Endothelial cell (in vitro differentiated cells): ENCODE measurements at places on chromosomes 4 and X.
A peak's percentile ranks its signal among the peaks of the same experiment; 100 is the strongest.

GRCh38 chr4:95000076-95000648 lies 242.4 kb downstream of the BMPR1B start:
- peaks cover 11% of the 10 kb centered on the region for H3K4me1 ChIP-seq
- H3K36me3 ChIP-seq, result no peaks in the 10 kb centered on the region

- H3K4me1 ChIP-seq, result peaks cover 4% of the 10 kb centered on the region
- no peak overlapping the region for H3K4me3 ChIP-seq
Observed at GRCh38 chrX:110569506-110569905, 210.9 kb downstream of the RTL9 start.

DNA sequence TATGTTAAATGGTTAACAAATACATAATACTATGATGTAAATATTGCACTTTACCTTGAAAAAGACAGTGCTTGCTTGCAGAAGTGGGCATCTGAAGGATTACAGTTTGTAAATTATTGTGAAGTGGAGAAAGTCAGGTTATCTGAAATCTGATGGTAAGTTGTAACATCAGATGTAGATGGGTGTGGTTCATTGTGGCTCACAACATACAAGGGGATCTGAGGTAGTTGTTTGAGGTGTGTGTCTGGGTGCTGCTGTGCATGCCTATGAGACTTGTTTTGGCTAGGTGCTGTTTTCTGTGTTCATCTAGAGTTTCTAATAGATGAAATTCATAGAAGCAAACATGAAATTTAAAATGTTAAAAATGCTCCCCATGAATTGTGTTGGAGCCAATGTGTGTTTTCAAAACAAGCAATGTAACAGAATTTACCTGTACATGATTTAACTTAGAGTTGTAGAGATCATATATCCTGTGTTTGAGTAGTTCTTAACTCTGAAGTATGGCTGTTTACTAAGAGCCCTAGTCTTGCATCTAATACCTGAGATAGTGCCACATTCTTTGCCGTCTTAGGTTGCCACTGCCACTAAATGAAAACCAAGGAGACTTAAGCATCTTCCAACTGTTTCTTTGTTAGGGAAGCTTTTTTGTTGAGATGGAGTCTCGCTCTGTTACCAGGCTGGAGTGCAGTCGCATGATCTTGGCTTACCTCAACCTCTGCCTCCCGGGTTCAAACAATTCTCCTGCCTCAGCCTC lies 11.9 kb upstream of the NDUFC1 start:
- H3K4me1 ChIP-seq, result peaks cover 6% of the 10 kb centered on the region
- peaks cover 2% of the 10 kb centered on the region for H3K27me3 ChIP-seq
- no peaks in the 10 kb centered on the region for H3K36me3 ChIP-seq
- DNase-seq, result no peak
- peak overlapping the region; percentile 17 for H3K27ac ChIP-seq
- H3K4me3 ChIP-seq, result no peak overlapping the region

DNA sequence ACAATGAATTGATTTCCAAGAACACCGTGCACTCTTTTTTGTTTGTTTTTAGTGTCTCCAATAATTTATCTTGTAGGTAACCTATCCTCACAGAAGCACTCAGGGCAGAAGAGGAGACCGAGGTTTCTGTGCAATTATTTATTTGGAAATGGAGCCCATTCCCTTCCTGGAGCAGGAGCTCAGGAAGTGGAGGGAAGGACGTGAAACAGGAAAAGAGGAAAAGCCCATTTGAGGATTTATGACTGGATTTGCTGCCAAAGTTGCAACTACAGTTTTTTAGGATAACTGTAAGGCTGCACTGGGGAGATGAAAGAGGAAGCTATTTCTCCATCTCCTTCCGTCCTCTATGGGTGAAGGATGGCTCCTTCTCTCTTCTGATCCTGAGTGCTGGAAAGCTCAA lies 31.7 kb upstream of the MXRA5 start:
- peaks cover 4% of the 10 kb centered on the region for H3K4me1 ChIP-seq
- H3K4me3 ChIP-seq, result no peak overlapping the region
- H3K36me3 ChIP-seq, result no peaks in the 10 kb centered on the region
- DNase-seq, result no peak
- H3K27me3 ChIP-seq, result peaks cover 5% of the 10 kb centered on the region

- H3K4me3 ChIP-seq, result no peak overlapping the region
- no peaks in the 10 kb centered on the region for H3K27me3 ChIP-seq
- peak; percentile 3 for DNase-seq
- H3K27ac ChIP-seq, result no peak overlapping the region
Observed at GRCh38 chrX:28659269-28659668, 72.0 kb downstream of the IL1RAPL1 start.

DNA sequence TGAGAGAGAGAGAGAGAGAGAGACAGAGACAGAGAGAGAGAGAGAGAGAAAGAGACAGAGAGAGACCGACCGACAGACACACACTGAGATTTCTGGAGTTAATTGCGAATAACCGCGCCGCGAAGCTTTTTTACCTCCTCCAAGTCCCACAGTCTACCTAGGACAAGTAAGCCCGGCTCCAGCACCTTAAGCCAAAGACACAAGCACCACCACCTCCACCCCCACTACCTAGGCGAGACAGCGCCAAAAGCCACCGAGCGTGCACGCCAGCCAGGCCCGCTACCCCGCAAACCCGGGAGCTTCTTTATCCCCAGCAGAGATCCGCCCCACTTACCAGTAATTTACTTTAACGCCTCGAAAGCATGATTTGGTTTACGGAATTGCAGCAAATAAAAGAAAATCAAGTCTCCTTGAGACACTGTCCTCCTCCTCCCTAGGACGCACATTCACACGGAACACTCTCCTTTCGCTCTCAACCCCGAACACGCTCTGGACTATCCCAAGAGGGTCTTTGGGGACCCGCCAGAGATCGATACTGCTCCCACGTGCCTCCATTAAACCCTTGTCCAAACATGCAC lies 649.6 kb upstream of the DIPK2B start:
- peaks cover 12% of the 10 kb centered on the region for H3K4me1 ChIP-seq
- H3K4me3 ChIP-seq, result peak overlapping the region; percentile 98
- H3K27me3 ChIP-seq, result peaks cover 4% of the 10 kb centered on the region
- H3K27ac ChIP-seq, result no peak overlapping the region
- no peaks in the 10 kb centered on the region for H3K36me3 ChIP-seq

DNA sequence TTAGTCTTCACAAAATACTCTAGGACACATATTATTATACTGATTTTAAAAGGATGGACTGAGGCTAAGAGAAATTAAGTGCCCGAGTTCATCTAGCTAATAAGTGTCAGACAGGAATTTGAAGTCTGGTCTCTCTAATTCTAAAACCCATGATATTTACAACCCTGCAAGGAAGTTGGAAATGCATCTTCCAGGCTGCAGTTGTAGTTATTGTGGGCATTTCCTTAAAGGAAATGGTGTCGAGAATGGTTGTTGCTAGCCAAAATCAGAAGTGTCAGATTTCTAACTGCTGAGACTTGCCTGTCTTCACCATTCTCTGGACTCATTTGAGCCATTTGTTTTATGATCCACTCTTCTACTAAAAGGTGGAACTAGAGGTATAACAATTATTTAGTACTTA lies 82.5 kb downstream of the FAT4 start:
- H3K27ac ChIP-seq, result peak overlapping the region; percentile 84
- H3K36me3 ChIP-seq, result no peaks in the 10 kb centered on the region
- DNase-seq, result no peak
- no peak overlapping the region for H3K4me3 ChIP-seq

DNA sequence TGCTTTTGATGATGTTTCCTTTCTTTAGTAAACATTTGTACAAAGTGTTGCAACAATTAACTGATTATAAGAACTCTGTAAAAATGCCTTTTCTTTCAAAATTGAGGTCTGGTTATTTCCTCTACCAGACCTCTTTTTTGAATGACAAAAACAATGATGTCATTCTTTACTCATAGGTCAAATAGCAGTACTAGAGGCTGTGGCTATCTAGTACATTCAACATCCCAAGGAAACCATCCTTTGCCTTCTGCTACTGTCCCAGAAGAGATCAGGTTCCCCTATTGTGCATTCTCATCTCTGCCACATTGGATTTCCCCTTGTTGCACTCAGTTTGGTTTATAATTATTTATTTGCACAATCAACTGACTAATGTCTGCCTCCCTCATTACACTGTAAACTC lies 19.1 kb upstream of the MAD2L1 start:
- peaks cover 5% of the 10 kb centered on the region for H3K4me1 ChIP-seq
- no peaks in the 10 kb centered on the region for H3K36me3 ChIP-seq
- DNase-seq, result no peak

DNA sequence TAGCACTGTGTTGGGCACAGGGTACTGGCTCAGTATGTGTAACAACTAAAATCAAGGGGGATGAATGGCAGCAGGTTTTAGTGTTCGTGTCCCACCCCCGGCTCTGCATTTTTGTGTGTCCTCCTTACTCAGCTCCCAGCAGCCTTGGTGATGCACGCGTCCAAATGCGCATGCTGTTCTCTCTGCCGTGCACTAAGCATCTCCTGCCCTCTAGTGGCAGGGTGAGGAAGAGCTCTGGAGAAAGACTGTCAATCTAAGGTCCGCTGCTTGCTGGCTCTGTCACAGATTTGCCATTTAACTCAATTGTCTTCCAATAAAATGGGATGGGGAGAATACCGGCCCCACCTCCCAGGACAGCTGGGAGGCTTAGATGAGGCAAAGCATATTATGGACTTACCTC lies 61.4 kb downstream of the WFS1 start:
- no peak overlapping the region for H3K27ac ChIP-seq
- peaks cover 22% of the 10 kb centered on the region for H3K27me3 ChIP-seq
- no peak for DNase-seq
- peaks cover 9% of the 10 kb centered on the region for H3K4me1 ChIP-seq

DNA sequence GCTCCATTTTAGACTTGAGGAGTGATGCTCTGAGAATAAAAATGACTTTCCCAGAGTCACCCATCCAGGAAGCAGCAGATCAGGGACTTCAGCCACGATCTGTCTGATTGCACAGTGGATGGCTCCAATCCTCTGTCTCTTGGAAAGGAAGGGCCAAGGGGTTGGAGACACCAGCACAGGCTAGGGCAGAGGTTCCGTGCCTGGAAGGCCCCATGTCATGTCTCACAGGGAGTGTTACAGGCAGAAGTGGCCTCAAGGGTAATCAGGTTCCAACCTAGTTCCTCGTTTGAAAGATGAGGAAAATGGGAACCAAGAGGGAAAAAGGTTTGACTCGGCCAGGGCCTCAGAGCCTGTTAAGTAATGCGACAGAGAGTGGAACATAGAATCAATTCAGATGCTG lies 160.0 kb downstream of the EFNB1 start:
- H3K27me3 ChIP-seq, result no peaks in the 10 kb centered on the region
- H3K36me3 ChIP-seq, result no peaks in the 10 kb centered on the region
- H3K4me1 ChIP-seq, result no peaks in the 10 kb centered on the region

DNA sequence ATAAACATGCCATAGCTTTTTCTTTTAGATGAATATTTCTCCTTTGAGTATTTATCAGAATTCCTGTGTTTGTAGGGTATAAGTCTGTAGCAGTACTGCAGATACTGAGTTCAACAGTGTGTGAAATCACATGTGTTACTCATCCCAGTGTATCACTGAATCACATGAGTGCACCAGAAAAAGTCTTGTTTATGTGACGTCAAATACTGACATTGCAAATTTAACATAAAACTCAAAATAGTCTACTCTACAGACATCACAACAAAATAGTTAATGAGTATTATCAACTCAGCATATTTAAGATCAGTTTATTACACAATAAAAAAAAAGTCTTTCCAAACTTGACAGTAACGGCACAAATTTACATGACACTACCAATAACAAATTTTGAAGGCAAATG lies 221.3 kb downstream of the DCTD start:
- peaks cover 4% of the 10 kb centered on the region for H3K4me1 ChIP-seq
- no peaks in the 10 kb centered on the region for H3K27me3 ChIP-seq
- H3K4me3 ChIP-seq, result no peak overlapping the region
- DNase-seq, result no peak

- DNase-seq, result no peak
- no peak overlapping the region for H3K4me3 ChIP-seq
- H3K36me3 ChIP-seq, result peaks cover 11% of the 10 kb centered on the region
- peak overlapping the region; percentile 72 for H3K27ac ChIP-seq
- no peaks in the 10 kb centered on the region for H3K27me3 ChIP-seq
Observed at GRCh38 chr4:152399246-152399645, 136.6 kb downstream of the FBXW7 start.

GRCh38 chrX:100376576-100376975 lies 33.5 kb downstream of the PCDH19 start:
- H3K4me1 ChIP-seq, result peaks cover 15% of the 10 kb centered on the region
- H3K27me3 ChIP-seq, result no peaks in the 10 kb centered on the region
- H3K36me3 ChIP-seq, result no peaks in the 10 kb centered on the region
- H3K27ac ChIP-seq, result no peak overlapping the region
- DNase-seq, result no peak

DNA sequence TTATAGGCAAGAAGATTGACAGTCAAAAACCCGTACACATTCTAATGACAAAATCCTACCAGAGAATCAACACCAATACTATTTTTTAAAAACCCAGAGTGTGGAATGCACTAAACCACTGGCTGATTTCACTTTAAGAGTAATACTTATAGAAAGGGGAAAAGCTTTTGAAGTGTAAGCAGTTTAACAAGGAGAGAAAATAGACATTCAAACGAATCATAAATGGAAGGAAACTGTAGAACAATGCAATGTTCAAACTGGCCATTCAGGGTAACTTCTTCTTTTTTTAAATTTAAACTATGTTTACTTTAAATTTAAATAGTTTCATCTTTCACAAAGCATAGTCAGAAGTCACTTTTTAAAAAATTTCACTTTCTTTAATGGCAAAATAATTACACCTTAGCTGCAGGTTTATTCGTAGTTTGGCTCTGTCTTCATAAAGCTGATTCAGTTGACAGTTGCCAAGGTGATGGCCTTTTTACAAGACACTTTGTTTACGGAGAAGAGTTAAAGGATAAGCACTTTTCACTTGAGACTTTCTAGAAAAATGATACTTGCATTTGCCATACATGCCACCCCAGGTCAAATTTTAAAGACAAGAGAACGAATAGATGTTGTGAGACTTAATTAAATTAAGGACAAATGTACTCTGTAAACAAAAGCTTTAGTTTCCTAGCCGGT lies 82.4 kb upstream of the KLF3 start:
- no peak overlapping the region for H3K4me3 ChIP-seq
- peaks cover 16% of the 10 kb centered on the region for H3K4me1 ChIP-seq
- no peaks in the 10 kb centered on the region for H3K27me3 ChIP-seq
- peak overlapping the region; percentile 46 for H3K27ac ChIP-seq
- no peaks in the 10 kb centered on the region for H3K36me3 ChIP-seq

DNA sequence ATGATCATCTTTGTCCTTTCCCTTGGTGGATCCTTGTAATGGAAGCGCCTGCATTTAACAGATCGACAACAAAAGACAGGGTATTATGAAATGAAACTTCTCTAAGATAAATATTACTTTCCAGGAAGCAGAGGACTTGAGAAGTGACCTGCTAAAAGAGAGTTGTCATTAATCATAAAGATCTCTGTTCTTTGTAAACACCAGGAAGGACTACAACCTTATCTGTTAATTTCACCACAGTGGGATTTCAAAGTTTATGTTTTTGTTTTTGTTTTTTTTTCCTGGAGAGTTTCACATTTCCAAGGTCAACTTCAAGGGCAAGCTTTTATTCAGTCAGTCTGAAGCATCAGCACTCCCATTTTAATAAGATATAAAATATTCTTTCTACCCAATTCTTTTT lies 170.9 kb downstream of the RCHY1 start:
- DNase-seq, result no peak
- H3K36me3 ChIP-seq, result no peaks in the 10 kb centered on the region
- H3K4me3 ChIP-seq, result no peak overlapping the region
- no peaks in the 10 kb centered on the region for H3K4me1 ChIP-seq
- no peak overlapping the region for H3K27ac ChIP-seq
